ENCODE measurements at places on chromosomes 6 and 20.

- DNase-seq, result no peak
These were observed 144.9 kb downstream of the TFAP2A start for GRCh38 chr6:10269814-10270472.

DNA sequence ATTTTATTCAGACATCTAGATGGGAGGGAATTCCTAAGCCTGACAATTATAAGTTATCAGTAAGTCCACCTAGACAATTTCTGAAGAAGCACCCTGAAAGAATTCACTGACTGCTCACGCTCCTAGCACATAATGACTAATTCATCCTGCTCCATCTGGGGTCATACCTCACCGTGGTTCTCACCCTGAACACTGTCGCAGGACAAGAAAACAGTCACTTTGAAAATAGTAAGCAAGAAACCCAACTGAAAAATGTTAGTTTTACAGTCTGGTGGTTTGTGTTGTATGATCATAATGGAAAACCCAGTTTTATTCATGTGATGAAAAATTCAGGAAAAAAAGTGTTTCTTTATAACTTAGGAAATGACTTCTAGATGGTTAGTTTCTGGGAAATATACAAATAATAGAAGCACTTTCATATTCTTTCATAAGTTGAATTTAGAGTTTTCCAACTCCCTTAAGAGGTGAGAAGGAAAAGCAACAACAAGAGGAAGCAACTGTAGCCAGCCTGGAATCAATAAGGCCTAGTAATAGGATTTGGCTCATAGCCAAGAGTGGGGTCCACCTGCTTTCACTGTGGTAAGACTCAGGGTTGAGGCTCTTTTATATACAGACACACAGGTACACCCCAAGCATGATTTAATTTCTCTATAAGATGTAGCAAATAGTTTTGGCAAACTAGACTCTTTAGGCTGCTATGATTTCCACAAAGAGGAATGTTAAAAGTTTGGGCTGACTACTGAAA is 94.1 kb downstream of the HIVEP2 start:
- no peak for DNase-seq

GRCh38 chr6:167324111-167324510 is 775 bp upstream of the TTLL2 start:
- DNase-seq, result no peak

DNA sequence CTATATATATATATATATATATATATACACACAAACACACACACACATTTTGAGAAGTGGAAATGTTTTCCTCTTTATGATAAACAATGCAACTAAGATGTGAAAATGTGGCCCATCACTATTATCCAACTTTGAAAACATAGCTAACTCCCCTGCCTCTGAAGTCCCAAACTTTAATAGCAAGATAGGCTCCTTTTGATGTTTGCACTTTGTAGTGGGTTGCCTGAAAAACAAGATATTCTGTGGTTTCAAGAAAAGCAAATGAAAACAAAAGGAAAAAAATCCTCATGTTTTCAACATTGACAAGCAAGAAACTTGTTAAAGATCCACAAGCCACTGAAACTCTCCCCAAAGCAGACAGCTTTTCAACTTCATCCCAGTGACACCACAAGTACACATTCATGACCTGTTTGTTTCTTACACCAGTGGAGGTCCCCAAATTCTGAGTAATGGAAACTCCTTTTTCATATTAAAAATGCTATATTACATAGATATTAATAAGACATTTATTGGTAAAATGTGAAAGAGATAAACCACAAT is 90.0 kb downstream of the IPCEF1 start:
- no peak for DNase-seq

DNA sequence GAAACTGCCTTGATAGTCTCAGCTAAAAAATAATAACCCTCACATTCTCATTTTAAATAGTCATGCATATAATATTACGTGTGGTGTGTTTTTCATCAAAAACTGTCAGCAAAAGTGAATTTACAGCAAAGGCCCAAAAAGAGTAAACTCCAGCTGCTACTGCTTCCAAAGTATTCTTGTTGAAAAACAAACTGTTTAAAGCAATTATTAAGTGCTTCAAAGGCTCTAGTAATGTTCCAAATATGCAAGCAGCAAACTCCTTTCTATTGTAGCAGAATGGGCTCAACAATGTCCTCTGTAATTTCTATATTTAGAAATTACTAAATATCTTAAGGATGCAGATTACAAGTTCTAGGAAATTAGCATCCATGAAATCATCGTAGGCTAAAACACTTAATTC is 280.0 kb upstream of the TBX18 start:
- DNase-seq, result no peak

All from retina (tissue), 1 donor.